Stimulated activated CD4-positive, alpha-beta T cell treated with anti-CD3 and anti-CD28 coated beads, TNF-alpha, amount 100 ng/mL, for 1 hour (primary cell): ENCODE measurements at places on chromosomes 5 and 9.

GRCh38 chr9:30410273-30410672, 1974.2 kb upstream of the ACO1 start:
- DNase-seq: no peak

DNA sequence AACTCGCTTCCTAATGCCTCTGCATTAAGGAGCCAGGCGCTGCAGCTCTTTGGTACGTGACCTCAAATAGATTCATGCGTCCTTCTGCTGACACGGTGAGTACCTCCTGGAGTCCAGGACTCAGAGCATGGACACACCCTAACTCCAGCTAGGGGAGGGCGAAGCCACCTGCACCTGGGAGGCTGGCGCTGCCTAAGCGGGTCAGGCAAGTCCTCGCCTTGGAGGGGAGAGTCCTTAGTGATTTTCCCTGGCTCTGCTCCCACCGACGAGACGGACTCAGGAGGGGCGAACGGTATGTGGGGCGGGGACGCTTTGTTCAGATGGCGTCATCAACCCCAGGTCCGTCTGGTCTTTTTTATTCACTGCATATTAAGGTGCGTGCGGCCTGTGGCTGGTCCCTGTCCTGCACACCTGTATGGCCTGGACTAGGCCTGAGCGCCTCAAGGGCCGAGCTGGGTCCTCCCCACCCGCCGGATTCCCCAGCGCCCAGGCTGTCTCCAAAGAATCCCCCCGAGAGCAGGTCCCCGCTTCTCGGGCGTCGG, 50.3 kb downstream of the NSUN2 start:
- DNase-seq: no peak

DNA sequence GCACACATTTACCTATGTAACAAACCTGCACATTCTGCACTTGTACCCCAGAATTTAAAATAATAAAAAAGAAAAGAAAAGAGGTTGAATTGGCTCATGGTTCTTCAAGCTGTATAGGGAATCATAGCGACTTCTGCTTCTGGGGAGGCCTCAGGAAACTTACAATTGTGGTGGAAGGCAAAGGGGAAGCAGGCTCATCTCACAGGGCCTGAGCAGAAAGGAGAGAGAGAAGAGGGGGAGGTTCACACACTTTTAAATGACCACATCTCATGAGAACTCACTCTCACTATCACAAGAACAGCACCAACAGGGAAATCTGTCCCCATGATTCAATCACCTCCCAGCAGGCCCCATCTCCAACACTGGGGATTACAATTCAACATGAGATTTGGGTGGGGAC, 214.6 kb downstream of the CDK5RAP2 start:
- DNase-seq: no peak

GRCh38 chr5:126482591-126482990, 59.4 kb downstream of the GRAMD2B start:
- DNase-seq: no peak

- no peak for DNase-seq
These were observed 4.6 kb upstream of the DND1 start for GRCh38 chr5:140677947-140678346.

DNA sequence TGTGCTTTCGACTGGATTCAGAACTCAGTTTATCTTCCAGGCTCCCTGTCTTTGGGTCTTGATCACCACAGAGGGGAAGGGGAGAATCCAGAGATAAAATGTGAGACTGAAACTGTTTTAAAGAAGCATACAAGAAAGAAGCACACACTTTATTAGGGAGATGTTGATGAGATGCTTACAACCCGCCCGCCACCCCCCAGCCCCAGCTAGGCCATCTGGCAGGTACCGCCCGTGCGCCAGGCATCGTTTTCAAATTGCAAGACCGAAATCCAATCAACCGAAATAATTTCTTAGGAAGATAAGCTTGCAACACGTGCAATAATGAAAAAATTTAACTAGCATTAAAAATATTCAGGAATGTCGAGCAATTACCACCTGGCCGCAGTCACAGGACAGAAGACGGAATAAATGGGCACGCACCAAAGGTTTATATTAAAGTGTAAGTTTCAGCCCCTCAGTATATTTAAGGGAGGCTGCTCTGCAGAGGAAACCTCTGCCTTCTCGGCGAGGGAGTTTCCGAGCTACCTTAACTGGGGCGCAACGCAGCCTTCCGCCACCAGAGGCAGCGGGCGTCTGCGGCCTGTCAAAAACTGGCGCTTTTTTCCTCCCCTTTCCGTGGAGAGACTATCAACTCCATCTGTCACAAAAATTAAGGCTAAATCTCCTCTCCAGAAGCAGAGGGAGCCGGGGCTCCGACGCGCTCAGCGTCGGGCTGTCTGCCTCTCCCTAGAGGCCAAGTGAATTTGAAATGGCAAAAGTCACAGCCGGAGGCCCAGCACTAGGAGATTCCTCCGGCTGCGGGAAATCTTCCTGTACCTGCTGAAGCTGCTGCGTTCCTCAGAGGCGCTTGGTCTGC, 996 bp upstream of the GAS1 start:
- DNase-seq: peak; percentile 46

DNA sequence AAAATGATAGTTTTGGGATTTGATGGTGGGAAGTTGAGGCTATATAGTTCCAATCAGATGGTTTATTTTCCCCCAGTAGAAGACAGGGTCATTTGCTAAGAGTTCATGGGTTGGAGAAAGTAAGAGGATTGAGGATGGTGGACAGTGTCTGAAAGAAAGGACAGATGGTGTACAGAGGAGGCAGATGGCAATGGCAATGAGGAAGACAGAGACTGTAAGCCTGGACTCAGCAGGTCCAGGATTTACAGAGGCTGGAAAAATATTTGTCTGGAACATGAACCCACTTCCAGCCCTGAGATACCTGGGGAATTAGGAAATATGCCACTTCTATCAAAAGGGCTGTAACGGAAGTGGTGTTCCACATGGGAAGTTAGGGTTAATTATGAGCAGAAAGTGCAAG, 84.5 kb downstream of the PCSK1 start:
- no peak for DNase-seq

- no peak for DNase-seq
These were observed 70.2 kb downstream of the ANKRD33B start for GRCh38 chr5:10634050-10634449.
